T-cell (primary cell): ENCODE measurements at places on chromosomes 2 and 18. TPM values are rescaled to one million over a fixed set of nuclear protein-coding genes. Genes with fewer than 3 reads are reported as not detected.

The TMEM247 gene
- not detected for total RNA-seq

The SLC35F5 gene
- 37.0 TPM for total RNA-seq

DNA sequence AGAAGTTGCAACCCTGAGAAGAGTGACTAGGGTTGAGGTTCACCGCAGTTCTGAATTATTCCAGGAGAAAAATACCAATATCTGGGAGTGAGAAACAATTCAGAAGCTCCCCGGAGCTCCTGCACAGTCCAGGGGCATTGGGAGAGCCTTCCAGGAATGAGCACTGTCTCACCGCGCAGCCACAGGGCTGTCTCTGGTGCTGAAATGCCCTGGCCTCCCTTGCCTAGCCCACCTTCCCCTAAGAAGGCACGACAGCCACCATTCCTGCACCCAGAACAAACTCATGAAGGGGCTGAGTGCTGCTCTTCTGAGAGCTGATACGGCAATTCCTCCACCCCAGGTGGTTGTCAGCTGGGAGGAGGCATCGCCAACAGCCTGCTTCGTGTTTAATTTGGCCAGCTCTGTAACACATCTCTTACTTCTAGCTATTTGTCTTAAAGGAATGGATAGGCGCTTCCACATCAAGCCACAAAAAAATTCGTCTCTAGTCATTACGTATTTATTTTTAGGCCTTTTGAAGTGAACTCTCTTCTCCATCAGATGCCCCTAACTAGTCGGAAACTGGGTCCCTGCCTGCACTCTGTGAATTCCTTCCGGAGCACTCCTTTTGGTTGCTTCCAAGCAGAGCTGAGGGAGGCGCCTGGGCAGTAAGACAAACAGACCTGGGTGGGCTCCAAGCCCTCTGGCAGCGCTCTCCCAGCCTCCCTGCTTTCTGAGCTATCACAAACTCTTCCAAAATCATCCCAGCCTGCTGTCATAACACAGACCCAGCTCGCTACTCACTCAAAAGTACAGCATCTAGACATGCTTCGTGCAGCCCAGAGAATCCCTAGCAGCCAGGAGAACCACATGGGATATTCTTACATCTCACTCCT is 120.5 kb upstream of the CCDC68 start:
- no peaks in the 10 kb centered on the region for H3K27me3 ChIP-seq
- no peak overlapping the region for H3K27ac ChIP-seq
- H3K4me1 ChIP-seq = no peaks in the 10 kb centered on the region
- H3K36me3 ChIP-seq = no peaks in the 10 kb centered on the region
- no peak overlapping the region for H3K4me3 ChIP-seq
- DNase-seq = no peak

GRCh38 chr2:166784296-166784946 is 103.9 kb upstream of the XIRP2 start:
- no peak overlapping the region for H3K4me3 ChIP-seq
- no peaks in the 10 kb centered on the region for H3K36me3 ChIP-seq
- H3K27me3 ChIP-seq = no peaks in the 10 kb centered on the region
- H3K27ac ChIP-seq = no peak overlapping the region
- H3K4me1 ChIP-seq = no peaks in the 10 kb centered on the region

DNA sequence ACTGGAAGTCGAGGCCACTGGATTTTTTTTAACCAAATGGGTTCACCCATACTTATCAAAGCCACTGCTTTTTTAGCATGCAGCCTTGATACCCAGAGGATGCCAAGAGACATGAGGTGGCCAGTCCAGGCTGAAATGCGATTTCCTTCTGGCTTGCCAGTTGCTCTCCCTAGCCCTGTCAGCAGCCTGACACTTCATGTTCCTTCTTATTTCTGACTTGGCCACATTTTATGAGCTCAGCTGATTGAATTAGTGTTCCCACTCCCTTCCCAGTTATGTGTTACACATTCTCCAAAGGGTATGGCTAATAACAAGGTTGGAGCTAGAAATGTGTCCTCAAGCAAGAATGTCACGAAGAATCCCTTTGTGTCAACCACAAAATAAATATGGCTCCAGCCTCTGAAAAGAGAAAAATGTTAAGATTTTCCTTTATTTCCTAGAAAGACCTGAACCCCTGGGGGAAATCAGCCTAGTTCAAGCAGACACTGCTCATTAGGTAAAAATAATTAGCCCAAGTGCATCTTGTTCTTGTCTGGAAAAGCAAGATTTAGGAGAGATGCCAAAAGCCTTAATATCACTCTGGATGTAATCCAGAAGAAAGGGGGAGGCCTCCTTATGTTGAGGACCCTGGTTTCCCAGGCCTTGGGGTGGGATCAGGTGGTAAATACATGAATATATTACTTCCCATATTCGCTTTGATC is 121.7 kb upstream of the TACR1 start:
- no peaks in the 10 kb centered on the region for H3K4me1 ChIP-seq
- DNase-seq = no peak
- peaks cover 3% of the 10 kb centered on the region for H3K27me3 ChIP-seq
- H3K4me3 ChIP-seq = no peak overlapping the region
- H3K27ac ChIP-seq = no peak overlapping the region

DNA sequence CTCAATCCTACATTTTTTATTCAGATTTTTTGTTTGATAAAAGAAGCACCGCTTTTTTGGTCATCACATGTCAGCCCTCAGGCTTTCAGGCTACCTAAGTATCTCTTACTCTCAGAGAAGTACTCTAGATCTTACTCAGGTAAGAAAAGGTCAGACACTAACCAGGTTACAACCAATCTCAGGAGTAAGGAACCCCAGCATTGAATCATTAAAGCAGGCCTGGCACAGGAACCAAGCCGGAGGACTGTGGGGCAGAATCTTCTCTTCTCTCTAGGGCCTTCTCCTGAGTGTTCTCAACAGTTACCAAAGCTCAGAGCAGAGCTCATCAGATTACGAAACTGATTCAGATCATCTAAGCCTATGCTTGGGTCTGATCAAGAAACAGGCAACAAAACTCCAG is 28.2 kb downstream of the RBMS1 start:
- H3K4me1 ChIP-seq = peaks cover 50% of the 10 kb centered on the region
- DNase-seq = no peak
- no peak overlapping the region for H3K4me3 ChIP-seq

DNA sequence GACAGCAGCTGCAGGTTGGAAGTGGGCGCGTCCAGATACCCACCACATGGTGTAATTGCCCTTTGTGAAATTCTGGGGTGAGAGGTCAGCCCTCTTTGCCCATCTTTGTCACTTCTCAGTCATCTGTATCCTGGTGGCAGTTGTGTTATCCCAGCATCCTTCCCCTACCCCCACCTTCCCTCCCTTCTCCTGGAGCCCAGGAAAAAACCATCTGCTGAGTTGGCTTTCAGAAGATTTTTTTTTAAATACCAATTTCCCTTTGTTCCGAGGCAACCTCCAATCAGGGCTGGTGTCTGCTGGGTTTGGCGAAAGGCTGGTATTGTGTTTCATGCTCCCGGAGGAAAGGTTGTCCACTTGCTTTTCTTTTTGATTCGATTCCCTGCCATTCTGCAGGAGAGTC is 35.2 kb downstream of the SETBP1 start:
- H3K4me3 ChIP-seq = no peak overlapping the region
- H3K36me3 ChIP-seq = no peaks in the 10 kb centered on the region
- no peaks in the 10 kb centered on the region for H3K4me1 ChIP-seq
- no peaks in the 10 kb centered on the region for H3K27me3 ChIP-seq
- no peak overlapping the region for H3K27ac ChIP-seq
- no peak for DNase-seq

DNA sequence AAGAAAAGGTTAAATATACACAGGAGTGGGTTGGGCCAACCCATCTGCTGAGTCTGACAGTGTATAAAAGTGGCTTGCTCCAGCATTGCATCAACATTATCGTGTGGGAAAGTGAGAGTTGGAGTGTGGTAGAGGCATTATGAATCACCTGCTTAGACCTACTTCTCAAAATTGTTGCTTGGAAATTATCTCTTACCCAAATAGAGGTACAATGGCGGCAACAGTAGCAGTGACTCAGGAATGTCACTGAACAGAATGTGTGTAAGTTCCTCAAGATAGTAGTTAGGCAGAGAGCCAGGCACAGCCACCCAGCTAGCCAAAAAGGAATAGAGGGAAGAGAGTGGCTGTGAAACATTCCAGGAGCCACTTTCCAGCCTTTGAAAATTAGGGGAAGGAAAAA is 616.0 kb downstream of the NUP35 start:
- no peak for DNase-seq
- no peak overlapping the region for H3K27ac ChIP-seq
- no peak overlapping the region for H3K4me3 ChIP-seq
- no peaks in the 10 kb centered on the region for H3K27me3 ChIP-seq

- H3K4me1 ChIP-seq = peaks cover 27% of the 10 kb centered on the region
- no peak for DNase-seq
- H3K27me3 ChIP-seq = no peaks in the 10 kb centered on the region
- peak overlapping the region; percentile 50 for H3K27ac ChIP-seq
- no peak overlapping the region for H3K4me3 ChIP-seq
Observed at GRCh38 chr2:161078211-161078539, 82.1 kb upstream of the TANK start.

DNA sequence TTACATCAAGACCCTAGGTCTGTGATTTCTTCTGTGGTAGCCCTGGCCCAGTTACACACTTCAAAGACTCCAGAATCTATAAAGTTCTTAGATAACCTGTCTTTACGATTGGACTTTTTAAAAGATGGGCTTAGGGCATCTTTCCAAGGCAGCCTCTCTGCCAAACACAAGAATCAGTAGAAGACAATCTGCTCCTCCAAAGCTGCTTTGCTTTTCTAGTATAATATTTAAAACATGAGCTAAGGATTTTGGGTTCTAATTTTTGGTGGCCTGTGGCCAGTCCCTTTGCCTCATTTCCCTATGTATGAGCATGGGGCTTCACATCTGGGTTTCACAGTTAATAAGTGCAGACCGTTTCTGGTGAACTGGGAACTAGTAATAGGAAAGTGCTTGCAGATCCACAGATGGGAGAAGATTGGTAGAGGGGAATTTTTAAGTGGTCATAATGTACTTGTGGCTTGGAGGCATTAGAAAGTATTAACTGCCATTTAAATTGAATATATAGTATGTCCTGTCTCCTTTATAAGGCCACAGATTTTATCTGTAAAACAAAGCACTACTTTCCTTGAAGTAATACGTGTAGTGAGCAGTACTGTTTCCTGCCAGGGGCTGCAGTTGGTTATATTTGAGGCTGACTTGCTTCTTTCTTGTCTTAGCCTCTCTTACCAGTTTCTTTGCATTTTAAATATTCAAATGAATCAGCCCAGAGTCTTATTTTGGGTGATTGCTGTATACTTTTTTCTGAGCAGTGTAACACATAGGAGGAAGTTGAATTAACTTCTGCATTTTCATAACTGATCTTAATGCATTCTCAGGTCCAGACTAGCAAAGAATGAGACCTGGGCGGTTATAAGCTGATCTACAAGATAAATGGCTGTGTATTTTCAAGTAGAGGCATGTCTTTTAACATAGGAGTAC is 1.5 kb downstream of the ARPC2 start:
- H3K4me3 ChIP-seq = peak overlapping the region; percentile 98
- peak overlapping the region; percentile 94 for H3K27ac ChIP-seq
- DNase-seq = no peak
- peaks cover 27% of the 10 kb centered on the region for H3K36me3 ChIP-seq

GRCh38 chr18:79425569-79425886 is 29.8 kb downstream of the NFATC1 start:
- DNase-seq = no peak
- peaks cover 36% of the 10 kb centered on the region for H3K36me3 ChIP-seq
- peaks cover 29% of the 10 kb centered on the region for H3K4me1 ChIP-seq
- H3K4me3 ChIP-seq = no peak overlapping the region
- H3K27ac ChIP-seq = no peak overlapping the region

DNA sequence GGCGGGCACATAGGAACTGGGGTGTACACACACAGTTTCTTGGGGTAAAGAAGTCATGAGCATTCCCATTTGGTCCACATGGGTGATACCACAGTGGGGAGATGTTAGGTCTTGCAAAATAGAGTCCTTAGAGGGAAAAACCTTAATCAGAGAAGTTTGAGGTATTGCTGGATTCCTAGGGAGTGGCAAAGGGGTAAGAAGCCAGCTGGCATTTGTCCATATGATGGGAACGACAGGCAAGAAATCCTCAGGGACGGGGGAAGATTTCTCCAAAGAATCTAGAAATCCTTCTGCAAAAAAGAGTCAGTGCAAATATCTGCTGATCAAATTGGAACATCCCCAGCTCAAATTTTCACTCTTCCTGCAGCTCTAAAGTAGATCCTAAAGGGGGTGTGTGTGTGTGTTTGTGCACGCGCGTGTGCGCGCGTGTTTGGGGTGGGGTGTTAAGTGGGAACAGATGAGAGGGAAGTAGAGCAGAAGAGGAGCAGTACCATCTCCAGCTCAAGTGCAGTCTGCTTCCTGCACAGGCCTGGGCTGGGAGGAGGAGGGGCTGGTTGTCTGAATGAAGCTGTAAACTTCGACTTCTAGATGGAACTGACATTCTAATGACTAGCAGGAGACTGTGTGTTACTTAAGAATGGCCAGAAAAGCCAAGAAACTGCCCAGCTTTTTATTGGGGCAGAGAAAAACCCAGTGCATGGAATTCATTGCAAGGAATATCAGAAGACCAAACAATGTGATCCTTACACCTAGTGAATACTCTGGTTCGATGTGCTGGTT is 168.0 kb downstream of the SPP2 start:
- no peak overlapping the region for H3K27ac ChIP-seq
- H3K4me1 ChIP-seq = peaks cover 25% of the 10 kb centered on the region
- H3K4me3 ChIP-seq = no peak overlapping the region
- no peak for DNase-seq

- H3K27ac ChIP-seq = no peak overlapping the region
- H3K4me3 ChIP-seq = no peak overlapping the region
- no peaks in the 10 kb centered on the region for H3K27me3 ChIP-seq
- no peaks in the 10 kb centered on the region for H3K4me1 ChIP-seq
Observed at GRCh38 chr2:182858671-182859070, 7.8 kb downstream of the FRZB start.

- DNase-seq = no peak
- no peaks in the 10 kb centered on the region for H3K36me3 ChIP-seq
- no peak overlapping the region for H3K4me3 ChIP-seq
- H3K27me3 ChIP-seq = no peaks in the 10 kb centered on the region
- no peak overlapping the region for H3K27ac ChIP-seq
- no peaks in the 10 kb centered on the region for H3K4me1 ChIP-seq
Observed at GRCh38 chr2:70362661-70363060, 60.8 kb upstream of the FAM136A start.

- DNase-seq = no peak
- H3K27me3 ChIP-seq = peaks cover 2% of the 10 kb centered on the region
- no peak overlapping the region for H3K27ac ChIP-seq
- H3K4me3 ChIP-seq = no peak overlapping the region
- peaks cover 3% of the 10 kb centered on the region for H3K4me1 ChIP-seq
- H3K36me3 ChIP-seq = no peaks in the 10 kb centered on the region
Observed at GRCh38 chr2:217160103-217160743, 300.4 kb upstream of the TNP1 start.

DNA sequence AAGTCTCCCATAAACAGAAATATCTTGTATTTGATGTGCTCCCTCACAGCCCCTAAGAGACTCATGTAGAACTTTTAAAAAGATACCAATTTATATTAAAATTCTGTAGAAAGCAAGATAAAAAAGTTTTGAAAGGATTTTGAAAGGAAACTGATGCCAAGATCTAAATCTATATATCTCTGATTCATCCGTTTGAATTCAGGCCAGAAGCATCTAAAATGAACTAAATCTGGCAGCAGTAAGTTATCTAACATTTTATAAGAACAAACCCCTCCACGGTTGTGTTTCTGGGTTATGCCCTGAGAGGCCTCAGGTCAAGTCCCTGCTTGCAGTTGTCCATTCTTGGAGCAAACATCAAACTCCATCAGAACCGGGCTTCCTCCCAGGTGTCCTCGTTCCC is 165.8 kb downstream of the FBXO15 start:
- no peak overlapping the region for H3K27ac ChIP-seq
- no peak overlapping the region for H3K4me3 ChIP-seq
